ENCODE measurements at places on chromosomes 3 and 15. TPM values are rescaled to one million over a fixed set of nuclear protein-coding genes. Genes with fewer than 3 reads are reported as not detected.

GRCh38 chr3:184954251-184954650 is 142.3 kb downstream of the VPS8 start:
- DNase-seq, result peak; percentile 8

- peak; percentile 38 for DNase-seq
These were observed 872 bp downstream of the DLEC1 start for GRCh38 chr3:38039899-38040261.

DNA sequence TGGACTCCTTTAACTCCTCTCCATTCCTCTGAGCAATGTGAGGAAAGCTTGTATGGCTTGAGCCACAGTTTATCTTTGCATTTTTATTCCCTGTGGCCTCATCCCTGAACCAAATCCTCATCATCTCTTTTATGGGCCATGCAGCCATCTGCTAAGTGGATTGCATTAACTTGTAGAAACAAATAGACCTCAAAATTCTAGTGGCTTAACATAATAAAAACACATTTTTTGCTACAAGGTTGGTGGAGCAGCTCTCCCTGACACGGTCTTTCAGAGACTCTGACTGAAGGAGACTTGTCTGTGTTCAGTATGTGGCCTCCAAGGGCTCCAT is 135.3 kb downstream of the RPL22L1 start:
- DNase-seq, result no peak

DNA sequence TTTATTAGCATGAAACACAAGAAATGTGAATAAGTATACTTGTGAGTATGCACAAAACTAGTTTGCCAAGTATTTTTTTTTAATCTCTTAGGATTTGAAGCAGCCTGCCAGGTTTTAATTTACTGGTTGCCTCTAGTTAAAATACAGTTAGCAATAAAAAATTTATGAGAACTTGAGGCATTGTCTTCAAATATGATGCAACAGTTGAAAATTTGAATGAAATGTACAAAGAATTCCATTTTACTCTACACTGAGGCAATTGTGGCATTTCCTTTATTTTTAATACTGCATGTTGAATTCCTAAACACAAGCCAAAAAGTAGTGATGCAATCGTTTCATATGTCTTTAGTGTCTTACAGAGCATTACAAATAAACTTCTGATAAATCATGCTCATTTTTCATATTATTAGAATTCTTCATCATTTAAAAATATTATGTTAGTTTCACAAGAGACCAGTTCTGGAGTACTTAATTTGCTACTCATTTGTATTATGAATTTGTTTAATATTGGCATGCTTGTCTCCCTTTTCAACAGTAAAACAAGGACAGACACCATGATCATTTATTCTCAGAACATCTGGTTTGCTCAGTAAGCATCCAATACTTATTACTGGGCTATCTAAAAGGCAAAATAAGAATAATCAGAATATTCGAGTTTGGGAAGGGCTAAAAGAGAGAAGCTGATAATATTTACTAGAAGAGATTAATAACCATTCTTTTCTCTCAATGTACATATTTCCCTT is 124.8 kb upstream of the PTX3 start:
- DNase-seq, result peak; percentile 99

- DNase-seq, result no peak
These were observed 554.5 kb downstream of the ZIC1 start for GRCh38 chr3:147963711-147964110.

GRCh38 chr3:17423786-17424536 is 318.5 kb downstream of the TBC1D5 start:
- peak; percentile 46 for DNase-seq

Gene SOX14
- total RNA-seq, result not detected

Gene FGF12
- 0.08 TPM for total RNA-seq

Gene SEMA3G
- total RNA-seq, result not detected

Gene STAB1
- total RNA-seq, result 0.90 TPM

Gene TERC
- 124 TPM for total RNA-seq

Gene SLC6A20
- total RNA-seq, result not detected
